Esophagus muscularis mucosa (tissue), 4 donors: ENCODE measurements at places on chromosomes 11 and 22. TPM values are rescaled to one million over a fixed set of nuclear protein-coding genes. Genes with fewer than 3 reads are reported as not detected.

GRCh38 chr11:64856382-64857227, 12.2 kb upstream of the CDC42BPG start:
- DNase-seq = no peak

- DNase-seq = no peak
Measured at GRCh38 chr11:24591283-24591682, 94.4 kb downstream of the LUZP2 start.

GRCh38 chr11:114725623-114726022, 47.3 kb downstream of the NXPE2 start:
- no peak for DNase-seq

- DNase-seq = no peak
Measured at GRCh38 chr22:41178425-41178975, 26.6 kb upstream of the L3MBTL2 start.

GRCh38 chr11:87810486-87810885, 364.8 kb downstream of the RAB38 start:
- DNase-seq = no peak

DNA sequence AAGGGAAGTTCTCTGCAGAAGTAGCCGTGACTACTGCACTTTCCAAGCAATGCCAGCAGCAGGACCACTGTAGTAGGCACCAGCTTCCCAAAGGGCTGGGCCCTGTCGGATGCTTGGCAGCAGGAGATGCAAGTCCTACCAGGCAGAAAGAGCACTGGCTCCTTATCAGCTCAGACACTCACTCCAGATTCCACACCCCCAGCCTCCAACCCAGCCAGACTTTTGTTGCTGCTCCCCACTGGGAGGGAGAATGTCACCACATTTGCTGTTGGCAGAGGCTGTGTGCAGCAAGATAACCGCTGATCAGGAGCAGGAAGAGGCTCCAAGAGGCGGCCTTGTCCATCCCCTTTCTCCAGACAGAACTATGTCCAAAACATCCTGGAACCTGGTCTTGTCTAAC, 118.7 kb downstream of the C11orf58 start:
- no peak for DNase-seq

- no peak for DNase-seq
Measured at GRCh38 chr11:118916842-118917388, 8.8 kb downstream of the BCL9L start.

DNA sequence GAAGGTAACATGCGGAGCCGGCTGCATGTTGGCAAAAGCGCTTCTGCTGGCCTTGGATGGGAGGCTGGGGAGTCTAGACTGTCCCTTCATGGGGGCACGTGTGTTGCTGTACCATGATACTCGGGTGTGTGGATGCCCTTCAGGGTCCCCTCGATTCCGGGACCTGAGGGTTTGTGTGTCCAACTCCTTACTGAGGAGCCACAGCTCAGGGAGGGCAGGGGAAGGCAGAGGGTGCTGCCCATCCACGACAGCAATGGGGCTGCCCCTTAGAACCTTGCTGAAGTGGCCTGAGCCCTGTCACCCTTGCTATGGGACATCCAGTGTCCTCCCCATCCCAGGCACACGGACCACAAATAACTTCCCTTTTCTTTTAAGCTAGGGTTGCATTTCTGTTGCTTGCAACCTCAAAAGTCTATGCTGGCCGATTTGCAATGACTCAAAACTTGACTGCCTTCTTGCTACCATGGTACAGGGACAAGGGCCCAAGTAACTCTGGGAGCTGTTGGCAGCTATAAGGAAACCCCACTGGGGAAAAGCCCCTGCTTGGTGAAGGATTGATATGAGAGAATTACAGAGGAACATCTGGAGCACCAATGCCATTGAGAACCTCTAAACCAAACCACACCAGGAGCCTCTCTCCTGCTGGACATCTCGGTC, 43.8 kb downstream of the RTL6 start:
- no peak for DNase-seq

DNA sequence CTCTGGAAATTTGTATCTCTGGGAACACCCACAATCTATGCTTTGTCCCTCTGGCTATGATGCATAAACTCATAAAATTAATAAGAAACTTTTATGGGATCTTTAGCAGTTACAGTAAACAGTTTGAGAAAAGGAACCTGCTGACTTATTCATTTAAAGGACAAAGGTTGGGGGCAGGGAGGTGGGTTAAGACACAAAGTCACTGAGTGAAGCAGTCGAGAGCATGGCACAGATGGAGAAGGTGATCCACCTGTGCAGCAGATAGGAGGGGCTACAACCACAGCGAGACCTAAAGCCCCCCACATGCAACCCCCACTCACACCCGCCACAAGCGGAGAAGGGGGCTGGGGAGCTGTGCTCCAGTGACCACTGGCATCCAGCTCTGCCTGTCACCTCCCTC, 45.0 kb downstream of the SMCO4 start:
- no peak for DNase-seq

GRCh38 chr11:57338142-57338541, at the start of gene P2RX3:
Gene P2RX3, plus strand, starts transcription at chr11:57338352. Its CDS starts 199 bp downstream, at chr11:57338551.
- no peak for DNase-seq

DNA sequence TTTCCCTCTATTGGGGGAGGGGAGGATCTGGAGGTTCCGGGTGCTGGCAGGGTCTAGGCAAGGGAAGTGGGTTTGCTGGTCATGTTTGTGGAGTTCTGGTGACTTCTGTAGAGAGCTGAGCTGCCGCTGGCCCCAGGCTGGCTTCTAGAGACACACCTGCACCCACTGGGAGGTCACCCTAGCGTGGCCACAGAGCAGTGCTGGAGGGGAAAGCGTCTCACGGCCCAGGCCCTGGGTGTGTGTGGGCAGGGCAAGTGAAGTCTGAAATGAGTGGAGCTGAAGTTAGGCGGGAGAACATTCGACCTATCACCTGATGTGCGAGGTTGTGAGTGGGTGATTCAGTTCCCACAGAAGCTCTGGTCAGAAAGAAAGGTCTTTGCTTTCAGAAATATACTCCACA, 27.9 kb downstream of the SMIM38 start:
- DNase-seq = no peak

DNA sequence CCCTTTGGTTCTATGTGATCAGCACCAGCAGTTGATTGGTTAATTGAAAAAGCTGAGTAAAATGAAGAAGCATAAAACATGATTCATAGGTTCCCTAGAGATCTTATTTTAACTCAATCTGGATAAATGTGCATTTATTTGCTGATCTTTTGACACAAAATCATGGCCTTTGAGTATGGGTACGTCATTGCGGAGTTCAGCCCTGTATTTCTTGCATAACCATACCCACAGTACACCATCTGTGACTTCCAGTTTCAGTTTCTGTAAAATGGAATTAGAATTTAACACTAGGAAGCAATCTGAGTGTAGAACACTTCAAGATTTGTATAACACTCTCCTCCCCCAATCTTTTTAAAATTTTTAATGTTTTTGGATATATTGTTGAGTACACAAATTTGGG, 358.2 kb downstream of the DDX10 start:
- peak; percentile 5 for DNase-seq

GRCh38 chr11:60530454-60531100, 15.4 kb downstream of the MS4A13 start:
- no peak for DNase-seq

- no peak for DNase-seq
Measured at GRCh38 chr11:36108881-36109589, 165.2 kb downstream of the LDLRAD3 start.

DNA sequence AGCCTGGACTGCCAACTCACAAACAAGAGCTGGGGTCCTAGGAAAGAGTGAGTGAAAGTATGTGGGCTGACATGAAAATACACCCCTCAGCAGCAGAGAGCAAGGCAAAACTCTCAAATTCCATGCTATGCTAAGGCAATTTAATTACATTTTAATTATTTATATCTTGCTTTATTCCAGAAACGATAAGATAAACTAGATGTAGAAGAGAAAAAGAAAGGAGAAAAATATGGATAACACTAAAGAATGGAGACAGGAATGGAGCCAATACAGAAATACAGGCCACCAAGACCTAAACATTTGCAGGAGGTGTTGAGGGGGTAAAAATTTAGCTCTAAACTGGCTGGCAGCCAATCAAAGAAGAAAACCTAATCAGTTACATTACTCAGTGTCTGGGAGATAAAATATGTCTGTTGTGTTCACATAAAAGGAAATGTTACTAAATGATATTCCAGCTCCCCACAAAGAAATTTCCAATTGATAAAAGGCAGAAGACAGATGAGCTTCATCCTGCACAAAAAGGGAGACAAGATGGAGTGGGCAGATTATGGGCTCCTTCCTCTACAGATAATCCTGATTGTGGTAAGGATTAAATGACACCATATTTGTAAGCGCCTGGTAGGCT, 223.5 kb upstream of the BLID start:
- DNase-seq = no peak

- DNase-seq = no peak
Measured at GRCh38 chr11:120314861-120315260, 10.2 kb upstream of the TLCD5 start.

DNA sequence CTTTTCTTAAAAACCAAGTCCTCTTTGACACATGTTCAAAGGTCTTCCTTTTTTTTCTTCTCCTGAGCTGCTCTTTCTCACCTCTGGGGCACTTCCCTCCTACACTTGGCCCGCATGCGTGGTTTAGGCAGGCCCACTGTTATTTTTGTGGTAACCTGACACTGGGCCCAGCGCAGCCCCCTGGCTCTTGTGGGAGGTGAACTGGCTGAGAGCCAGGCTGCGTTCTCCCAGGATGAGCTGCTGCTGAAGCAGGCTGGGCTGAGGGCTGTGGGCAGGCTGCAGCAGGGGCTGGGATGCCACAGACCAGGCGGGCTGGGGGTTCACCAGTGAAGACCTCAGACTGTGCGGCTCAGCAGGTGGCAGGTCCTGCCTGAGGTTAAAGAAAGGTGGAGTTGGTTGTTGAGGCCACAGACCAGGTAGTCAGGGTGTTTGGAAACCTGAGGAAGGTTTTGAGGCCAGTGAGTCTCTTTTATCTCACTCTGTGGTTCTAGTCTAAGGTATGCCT, 72.4 kb downstream of the TEAD1 start:
- no peak for DNase-seq

GRCh38 chr11:78830277-78830819, 255.7 kb upstream of the NARS2 start:
- no peak for DNase-seq

DNA sequence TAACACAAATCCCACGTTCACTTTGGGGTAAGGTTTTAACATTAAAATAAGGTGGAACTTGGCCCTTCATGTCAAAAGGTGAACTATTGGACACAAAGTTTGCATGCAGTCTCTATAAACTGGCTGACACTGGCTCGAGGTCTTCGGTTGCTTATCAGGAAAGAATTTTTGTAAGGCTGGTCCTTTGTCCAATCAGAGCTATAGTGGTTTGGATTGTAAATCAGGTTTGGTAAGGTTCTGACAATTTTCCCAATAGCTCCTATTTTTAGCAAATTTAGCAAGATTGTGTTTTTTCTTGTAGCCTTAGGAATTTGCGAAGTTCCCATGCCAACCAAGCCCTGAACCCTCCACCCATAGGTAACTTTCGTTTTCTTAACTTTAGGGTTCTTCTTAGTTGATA, 17.6 kb upstream of the MED17 start:
- no peak for DNase-seq

DNA sequence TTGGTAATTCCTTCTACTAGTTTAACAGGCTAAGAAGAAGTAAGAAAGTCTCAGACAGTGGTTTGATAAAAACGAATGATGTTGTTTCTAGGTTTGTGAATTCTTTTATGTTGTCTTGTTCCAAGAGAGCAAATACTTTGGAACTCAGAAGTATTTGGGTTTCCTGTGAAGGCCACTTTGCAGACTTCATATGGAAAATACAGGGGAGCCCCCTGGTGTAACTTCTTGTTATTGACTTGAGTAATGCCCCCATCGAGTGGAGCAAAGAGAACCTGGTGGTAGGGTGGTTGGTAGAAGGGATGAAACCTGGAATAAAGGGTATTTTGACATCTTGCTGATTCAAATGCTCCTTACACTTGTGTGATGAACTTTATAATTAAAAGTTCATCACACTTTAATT, 40.0 kb upstream of the PTH start:
- DNase-seq = no peak

DNA sequence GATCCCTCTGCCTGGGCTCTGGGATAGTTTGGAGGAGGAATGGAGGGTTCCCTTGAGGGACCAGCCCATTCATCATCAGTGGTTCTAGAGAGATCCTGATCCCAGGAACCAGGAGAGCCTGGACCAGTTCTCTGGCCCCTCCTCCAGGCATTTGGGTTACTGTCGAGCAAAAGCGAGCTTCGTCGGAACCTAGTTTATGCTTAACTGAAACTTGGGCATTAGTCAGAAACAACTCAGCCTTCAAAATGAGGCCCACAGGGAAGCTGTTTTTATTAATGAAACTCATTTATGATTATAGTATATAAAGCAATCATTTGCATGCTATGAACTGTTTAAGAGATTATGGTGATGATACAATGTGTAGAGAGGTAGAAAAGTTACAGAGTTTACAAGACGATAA, 61.4 kb downstream of the LIF start:
- DNase-seq = peak; percentile 84

DNA sequence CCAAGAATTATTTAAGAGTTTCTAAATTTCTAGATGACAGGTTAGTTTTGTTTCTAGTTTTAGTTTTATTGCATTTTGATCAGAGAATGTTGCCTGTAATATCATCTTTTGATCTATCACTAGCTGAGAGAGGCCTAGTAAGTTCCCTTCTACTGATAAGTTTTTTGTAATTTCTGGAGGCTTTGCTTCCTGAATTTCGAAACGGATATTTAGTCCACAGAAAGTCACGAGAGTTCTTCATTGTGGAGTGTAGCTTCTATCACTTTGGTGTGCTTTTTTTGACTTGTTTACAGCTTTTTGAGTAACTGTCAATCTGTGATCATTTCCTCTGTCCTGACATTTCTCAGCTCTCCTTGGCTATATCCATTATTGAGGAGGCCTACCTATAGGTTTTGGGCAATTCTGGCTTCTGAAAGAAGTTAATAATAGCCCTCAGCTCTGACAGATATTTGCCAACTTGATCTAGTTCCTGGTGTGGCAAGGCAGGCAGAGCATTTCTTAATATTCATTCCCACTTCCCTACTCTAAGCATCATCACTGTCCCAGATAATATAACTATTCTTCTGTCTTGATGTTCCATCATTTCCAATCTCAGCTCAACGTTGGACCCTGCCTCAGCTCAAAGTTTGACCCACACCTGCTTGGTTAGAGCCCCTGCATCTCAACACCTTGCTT, 171.3 kb downstream of the BLID start:
- no peak for DNase-seq

CRY2 gene
- total RNA-seq = 44.7 TPM

PIK3IP1 gene
- total RNA-seq = 34.5 TPM

TCN2 gene
- 28.7 TPM for total RNA-seq

TMEM132A gene
- total RNA-seq = 9.0 TPM

CD3E gene
- total RNA-seq = 1.2 TPM

SPI1 gene
- total RNA-seq = 34.6 TPM

RAB39A gene
- total RNA-seq = 0.83 TPM

TSKU gene
- 60.6 TPM for total RNA-seq

RBMXL2 gene
- total RNA-seq = not detected

RFPL3 gene
- not detected for total RNA-seq

HOATZ gene
- not detected for total RNA-seq
